ENCODE measurements at places on chromosomes 12 and 14.

DNA sequence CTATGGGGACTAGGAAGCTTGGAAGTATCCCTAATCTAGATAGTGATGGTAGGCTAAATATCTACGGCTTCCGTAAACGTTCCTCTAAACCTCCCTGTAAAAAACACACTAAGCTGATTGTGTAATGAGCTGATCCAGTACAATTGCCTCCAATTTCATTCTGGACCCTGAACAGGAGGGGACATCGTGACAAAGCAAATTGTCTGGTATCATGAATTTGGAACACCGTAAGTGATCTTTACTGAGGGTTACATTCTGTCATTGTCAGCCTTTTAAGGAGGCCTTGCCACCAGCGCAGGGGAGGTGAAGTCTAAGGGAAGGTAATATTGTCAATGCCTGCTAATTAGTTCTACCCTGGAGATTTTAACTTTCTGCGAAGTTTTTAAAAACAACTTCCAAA is 487 bp upstream of the MGST1 start:
- DNase-seq = no peak

- no peak for DNase-seq
These were observed 19.3 kb upstream of the CLEC2D start for GRCh38 chr12:9650151-9650576.

- DNase-seq = no peak
These were observed 100.7 kb downstream of the PPP2R5C start for GRCh38 chr14:101862177-101862576.

- no peak for DNase-seq
These were observed 50.9 kb upstream of the KCNH5 start for GRCh38 chr14:63096186-63096585.

DNA sequence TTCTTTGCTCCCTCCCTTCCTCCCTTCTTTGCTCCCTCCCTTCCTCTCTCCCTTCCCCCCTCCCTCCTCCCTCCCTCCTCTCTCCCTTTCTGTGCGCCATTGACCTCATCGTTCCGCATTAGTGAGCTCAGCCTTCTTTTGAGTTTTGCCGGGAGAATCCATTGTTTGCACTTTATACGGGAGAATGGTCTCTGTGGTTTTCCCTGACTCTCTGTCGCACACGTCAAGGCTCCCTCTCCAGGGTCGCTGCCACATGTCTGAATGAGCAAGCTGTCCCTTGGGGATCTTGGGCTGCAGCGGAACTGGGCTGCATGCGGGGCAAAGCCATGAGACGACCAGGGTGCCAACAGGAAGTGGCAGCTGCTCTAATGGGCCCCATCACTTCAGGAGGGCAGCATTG is 118.5 kb downstream of the GLT1D1 start:
- DNase-seq = no peak

- DNase-seq = no peak
These were observed 23.3 kb downstream of the ZFYVE21 start for GRCh38 chr14:103738701-103739451.

GRCh38 chr14:100201701-100202100 is 37.2 kb upstream of the YY1 start:
- no peak for DNase-seq

DNA sequence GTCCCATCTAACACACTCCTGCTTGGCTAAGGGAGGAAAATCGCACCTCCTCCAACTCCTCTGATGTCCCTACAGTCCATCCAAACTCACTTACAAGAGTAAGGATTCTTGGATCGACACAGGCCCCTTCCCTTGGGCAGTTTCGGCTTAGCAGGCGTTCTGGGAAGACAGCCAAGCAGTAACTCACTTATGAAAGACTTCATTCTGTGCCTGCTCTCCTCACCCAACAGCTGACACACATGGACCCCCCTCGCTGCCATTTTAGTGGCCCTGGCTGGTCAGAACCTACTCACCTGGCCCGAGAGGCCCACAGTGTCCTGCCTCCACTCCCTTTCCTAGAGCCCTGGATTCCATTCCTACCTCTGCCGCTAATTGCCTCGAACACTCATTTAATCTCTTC is 52.3 kb upstream of the BCL2L14 start:
- DNase-seq = no peak

DNA sequence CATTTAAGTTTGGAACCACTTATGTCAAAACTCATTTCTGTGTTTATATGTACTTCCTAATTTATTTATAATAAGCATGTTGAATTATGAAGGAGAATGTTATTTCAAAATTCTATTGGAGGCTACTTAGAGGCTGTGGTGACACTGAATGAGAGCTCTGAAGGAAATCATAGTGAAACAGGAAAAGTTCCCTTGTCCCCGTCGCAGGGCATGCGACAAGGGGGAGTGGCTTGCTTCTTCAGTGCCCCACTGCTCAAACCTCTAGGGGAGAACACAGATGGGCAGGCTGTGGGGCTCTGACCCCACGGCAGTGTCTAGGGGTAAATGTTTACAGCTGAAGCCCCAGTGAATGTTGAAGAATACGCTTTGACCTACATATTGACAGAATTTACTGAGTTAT is 261.9 kb downstream of the RAD51B start:
- DNase-seq = no peak

DNA sequence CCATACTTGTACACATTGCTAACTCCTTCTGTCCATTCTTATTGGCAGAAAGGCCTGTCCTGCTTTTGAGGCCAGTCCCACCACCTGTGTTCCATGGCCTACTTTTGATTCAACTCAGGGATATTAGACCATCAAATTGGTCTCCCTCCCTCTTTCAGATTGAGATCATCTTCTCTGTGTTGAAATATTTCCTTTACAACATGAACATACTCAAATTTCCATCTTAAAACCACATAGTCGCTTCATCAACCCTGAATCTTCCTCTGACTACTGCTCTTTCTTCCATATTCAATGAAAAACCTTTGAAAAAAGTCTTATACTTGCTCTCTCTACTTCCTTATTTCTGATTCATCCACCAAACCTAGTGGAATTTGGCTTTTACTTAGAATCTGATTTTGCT is 34.9 kb downstream of the TRMT5 start:
- no peak for DNase-seq

All from coronary artery (tissue), 2 donors.